ENCODE measurements at places on chromosomes 16 and 17. TPM values are rescaled to one million over a fixed set of nuclear protein-coding genes. Genes with fewer than 3 reads are reported as not detected.

- DNase-seq = no peak
Observed at GRCh38 chr16:78460428-78460827, 361.0 kb downstream of the WWOX start.

Gene ODAD4
- total RNA-seq = 0.98 TPM

Gene NEUROD2
- total RNA-seq = not detected

DNA sequence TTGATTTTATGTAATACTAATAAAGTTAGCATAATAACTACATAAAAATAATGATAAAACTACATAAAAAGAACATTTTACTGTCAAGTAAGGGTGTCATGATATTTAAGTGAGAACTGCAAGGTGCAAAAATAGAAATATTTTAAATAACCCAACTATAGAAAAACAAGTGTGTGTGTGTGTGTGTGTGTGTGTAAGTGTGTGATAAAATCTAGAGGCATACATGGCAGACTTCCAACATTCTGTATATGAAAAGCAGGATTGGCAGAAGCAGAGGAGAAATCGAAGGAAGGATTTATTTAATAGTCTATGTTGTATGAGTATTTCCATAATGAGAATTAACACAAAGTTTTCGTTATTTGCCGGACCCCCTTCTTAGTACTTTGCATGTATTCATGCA lies 334.1 kb downstream of the KCNJ2 start:
- DNase-seq = no peak

Gene ZACN
- total RNA-seq = 0.74 TPM

DNA sequence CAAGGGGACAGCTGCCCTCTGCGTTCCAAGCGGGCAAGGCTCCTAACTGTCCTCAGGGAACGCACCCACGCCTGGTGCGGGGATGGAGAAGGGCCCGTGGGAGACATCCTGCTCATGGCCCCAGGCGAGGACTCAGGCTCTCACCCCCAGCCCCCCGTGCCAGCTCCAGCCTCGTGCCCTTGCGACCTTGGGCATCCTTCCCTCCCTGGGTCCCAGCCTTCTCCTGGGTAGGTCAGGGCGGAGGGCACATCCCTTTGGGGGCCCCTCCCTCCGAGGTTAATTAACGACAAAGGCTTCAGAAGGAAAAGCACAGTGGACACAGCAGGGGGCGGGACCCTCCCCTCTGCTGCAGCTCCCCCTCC lies 3.0 kb downstream of the PGAP6 start:
- no peak for DNase-seq

DNA sequence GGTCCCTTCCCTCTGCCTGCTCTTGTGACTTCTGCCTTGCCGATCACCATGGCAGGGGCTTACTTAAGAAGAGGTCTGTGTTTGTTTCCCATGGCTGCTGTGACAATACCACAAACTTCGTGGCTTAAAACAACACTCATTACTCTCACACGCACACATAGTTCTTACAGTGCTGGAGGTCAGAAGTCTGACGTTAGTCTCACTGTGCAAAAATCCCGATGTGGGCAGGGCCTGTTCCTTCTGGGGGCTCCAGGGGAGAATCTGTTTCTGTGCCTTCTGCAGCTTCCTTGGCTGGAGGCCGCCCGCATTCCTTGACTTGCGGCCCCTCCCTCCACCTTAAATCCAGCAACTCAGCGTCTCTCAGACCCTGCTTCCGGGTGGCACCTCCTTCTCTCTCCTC lies 249.2 kb upstream of the GSE1 start:
- no peak for DNase-seq

Gene TSPOAP1
- total RNA-seq = not detected

DNA sequence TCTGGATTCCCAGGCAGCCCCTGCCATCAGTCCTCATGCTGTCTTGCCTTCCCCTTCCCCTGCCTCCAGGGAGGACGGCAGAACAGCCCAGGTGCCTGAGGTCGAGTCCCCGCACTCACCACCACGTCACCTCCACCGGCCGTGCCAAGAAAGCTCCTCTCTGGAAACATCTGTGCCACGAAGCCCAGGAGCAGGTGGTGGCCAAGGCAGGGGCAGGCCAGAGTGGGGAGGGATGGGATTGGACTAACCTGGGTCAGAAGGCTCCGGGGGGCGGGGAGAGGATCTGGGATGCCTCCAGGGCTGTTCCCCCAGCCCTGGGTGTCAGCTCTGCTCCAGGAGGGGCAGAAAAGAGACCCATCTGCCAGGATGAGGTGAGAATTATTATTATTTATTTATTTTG lies 7.4 kb upstream of the DPEP1 start:
- no peak for DNase-seq

GRCh38 chr16:67750466-67750865 lies 31.4 kb upstream of the GFOD2 start:
- DNase-seq = no peak

DNA sequence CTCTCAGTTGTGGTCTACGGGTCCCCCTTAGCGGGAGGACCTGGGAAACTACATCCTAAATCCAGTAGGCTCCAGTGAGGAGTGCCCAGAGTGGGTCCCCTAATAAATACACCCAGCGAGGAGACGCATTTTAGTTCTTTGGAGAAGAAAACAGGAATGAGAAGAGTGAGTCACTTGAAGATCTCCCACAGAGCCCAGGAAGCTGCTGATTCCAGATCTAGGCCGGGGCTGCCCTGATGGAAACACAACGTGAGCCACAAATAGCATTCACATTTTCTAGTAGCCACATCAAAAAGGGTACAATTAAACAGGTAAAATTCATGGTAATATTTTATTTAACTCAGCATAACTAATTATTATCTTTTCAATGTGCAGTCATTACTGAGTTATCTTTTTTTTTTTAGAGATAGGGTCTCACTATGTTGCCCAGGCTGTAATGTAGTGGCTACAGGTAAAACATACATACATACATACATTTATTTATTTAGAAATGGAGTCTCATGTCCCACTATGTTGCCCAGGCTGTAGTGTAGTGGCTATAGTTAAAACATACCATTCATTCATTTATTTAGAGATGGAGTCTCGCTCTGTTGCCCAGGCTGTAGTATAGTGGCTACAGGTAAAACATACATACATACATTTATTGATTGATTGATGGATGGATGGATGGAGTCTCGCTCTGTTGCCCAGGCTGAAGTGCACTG lies 21.5 kb downstream of the FBXO31 start:
- DNase-seq = no peak

DNA sequence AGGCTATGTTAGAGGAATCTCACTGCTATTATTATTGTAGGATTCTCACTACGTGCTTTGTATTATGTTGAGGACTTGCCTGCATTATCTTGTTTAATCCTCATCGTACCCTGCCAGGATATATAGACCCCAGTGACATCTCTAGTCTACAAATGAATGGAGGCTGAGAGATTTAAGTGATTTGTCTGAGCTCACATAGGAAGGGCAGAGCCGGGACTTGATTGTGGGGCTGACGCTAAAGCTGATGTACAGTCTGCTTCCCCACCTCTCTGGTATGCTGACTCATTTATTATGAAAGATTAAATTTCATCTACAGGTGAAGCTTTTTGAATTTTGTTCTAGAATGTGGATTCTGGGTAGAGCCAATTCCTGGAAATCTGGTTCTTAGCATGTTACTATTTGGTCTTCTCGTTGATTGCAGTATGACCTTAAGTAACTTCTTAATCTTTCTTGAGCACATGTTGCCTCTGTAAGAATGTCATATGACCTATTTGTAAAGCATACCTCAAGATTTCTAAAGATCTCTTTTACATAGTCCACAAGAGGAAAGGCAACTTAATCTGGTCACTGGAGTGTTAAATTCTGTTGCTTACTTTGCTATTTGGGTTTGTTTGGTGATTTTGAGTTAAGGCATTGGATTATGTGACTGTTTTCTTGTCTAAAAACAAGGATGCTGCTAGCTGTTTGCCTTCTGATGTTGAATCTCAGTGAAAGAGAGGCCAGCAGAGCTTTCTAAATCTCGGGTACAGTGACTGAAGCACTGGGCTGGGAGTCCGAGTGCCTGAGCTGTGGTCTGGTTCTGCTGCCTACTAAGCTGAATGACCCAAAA lies 12.4 kb downstream of the METTL9 start:
- DNase-seq = peak; percentile 76

DNA sequence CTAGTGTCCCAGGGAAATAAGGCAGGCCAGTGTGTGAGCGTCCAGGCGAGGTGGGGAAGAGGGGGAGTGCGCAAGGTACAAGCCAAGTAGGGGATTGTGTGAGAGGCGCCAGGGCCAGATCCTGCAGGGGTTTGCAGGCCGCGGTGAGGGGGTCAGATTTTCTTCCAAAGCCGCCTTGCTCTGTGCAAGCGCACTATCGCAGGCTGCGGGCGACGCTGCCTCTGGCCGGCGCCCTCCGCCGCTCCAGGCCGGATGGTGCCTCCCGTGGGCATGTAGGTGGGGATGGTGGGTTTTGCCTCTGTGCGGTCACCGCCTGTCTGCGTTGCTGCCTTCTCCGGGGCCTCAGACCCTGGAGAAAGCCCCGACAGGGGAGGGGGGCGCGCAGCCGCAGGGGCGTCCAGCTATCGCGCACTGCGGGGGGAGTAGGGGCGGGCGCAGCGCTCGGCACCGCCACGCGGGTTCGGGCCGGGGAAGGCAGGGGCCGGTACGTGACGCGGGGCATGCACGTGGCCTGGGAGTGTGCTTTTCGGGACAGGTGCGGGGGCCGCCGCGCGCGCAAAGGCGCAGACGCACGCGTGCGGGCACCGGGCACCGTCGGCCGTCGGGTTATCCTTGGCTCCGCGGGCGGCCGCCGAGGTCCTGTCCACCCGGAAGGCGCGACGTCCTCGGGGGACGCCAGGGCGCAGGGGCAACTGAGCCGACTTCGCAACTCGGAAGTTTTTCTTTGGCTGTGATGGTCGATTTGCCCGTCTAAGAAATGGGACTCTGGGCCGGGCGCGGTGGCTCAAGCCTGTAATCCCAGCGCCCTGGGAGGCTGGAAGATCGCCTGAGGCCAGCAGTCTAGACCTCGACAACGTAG lies 1.1 kb upstream of the HAPSTR1 start:
- DNase-seq = no peak

Gene TMEM88
- total RNA-seq = 0.80 TPM

Gene PLD6
- 4.7 TPM for total RNA-seq

DNA sequence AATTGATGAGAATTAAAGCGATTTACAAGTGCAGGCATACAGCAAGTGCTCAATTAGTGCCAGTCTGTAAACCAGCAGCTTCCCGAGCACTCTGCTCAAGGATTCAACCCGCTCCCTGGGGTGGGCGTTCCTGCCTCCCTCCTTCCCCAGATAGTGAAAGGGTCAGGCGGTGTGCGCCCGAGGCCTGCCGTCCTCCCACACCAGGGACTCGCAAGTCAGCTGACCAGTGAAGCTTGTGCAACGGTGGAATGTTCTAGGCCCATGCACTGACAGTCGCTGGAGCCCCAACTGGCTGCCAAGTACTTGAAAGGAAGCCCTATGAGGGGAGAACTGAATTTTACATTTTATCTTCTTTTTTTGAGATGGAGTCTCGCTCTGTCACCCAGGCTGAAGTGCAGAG lies 53.5 kb upstream of the PABPN1L start:
- DNase-seq = no peak

DNA sequence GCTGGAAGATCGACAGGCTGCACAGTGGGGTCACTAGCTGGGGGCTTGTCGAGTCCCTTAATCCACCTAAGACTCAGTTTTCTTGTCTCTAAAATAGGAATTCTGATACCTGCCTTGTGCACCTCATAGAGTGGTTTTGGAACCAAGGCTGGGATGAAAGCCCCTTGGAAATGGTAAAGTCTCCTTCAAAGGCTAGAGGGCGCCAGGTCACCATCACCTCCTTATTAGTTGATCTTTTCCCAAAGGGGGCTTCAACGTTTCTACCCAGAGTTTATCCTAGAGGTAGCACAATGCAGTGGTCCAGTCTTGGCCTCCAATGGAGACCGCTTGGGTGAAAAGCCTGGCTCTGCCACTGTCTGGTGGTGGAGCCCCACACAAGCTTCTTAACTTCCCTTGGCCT lies 158.2 kb downstream of the AIPL1 start:
- peak; percentile 9 for DNase-seq

Gene FN3KRP
- 19.8 TPM for total RNA-seq

Gene MYADML2
- not detected for total RNA-seq

DNA sequence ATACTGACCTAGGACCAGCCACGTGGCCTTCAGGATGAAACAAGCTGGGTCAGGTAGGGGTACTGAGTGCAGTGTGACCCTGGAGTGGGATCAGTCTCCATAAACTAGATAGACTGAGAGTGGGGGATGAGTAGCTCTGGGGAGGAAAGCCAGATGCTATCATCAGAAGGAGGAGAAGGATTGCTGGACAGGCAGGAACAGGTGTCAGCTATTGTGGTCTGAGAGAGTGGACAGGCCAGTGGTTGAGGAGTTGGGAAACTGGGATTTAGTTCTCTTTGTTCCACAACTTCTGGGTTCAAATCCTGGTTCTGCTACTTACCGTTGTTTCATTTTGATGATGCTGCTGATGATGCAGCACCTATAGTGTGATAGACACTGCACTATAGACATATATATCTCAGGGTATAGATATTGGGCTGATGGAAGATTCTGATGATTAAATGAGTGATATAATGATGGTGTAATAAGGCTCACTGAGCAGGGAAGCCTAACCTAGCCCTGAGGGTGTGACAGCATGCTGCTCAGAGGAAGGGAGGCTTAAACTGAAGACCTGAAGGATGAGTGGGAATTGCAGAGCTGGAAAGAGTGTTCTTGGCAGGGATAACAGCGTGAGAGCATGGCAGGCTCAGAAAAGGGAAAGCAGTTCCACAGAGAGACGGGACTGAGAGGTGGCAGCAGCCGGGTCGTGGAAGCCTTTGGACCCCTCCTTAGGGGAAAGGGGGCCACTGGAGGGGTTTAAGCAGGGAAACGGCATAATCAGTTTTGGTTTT lies 66.0 kb downstream of the SNX20 start:
- no peak for DNase-seq

DNA sequence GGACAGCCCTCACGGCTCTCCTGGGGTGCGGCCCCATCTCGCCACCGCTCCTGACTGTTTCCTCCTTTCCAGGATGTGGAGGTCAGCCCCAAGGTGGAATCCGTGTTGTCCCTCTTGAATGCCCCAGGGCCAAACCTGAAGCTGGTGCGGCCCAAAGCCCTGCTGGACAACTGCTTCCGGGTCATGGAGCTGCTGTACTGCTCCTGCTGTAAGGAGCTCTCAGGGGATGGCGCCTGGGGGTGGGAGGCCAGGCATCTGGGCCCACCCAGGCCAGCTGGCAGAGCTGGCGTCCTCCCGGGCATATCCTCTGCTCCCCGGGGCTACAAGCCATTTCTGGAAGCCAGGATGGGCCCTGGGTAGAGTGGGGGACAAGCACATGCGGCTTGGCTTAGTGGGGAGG lies 13.2 kb downstream of the IL34 start:
- DNase-seq = no peak

GRCh38 chr17:8941980-8942622 lies 23.4 kb downstream of the PIK3R5 start:
- DNase-seq = no peak

- DNase-seq = no peak
Observed at GRCh38 chr16:4437366-4437765, 11.7 kb downstream of the DNAJA3 start.

DNA sequence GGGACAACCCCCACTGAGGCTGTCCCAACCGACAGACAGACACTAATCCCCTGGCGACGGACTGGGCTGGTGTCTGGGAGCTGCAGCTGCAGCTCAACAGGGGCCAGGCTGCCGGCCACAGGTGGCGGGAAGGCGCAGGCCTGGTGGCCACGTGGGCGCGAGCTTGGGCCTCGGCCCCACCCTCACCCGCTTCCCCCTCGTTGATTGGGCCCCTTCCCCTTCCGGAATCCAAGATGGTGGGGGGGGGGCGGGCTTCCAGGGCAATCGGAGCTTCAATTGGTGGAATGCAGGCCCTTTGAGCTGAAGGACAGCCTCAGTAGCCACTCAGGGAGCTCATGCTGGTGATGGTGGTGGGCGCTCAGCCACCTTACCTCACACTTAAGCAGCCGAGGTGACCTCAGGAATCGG lies 8.7 kb upstream of the TBX4 start:
- no peak for DNase-seq

Data from SK-MEL-5 (cell line).